ENCODE measurements at places on chromosomes 11 and 22.

DNA sequence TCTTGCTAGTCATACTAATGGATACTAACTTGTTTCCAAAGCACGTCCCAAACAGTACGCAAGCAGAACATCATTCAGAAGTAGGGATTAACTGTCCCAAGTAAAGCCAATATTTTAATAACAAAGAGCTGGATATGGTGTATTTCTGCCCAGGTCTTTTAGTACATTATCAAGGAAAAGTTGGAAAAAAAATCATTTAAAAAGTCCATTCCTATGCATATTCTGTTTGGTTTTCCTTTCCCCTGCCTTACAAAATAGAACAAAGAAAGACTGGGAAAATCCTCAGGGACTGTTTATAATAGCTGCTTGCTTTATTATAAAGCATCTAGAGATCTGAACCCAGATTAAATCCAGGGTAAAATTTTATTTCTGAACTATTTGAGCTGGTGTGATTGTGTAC is 83.9 kb downstream of the UVRAG start:
- no peak for DNase-seq

GRCh38 chr22:45718391-45718790 is 46.8 kb downstream of the ATXN10 start:
- no peak for DNase-seq

GRCh38 chr11:29781268-29781667 is 235.6 kb downstream of the KCNA4 start:
- DNase-seq: no peak

DNA sequence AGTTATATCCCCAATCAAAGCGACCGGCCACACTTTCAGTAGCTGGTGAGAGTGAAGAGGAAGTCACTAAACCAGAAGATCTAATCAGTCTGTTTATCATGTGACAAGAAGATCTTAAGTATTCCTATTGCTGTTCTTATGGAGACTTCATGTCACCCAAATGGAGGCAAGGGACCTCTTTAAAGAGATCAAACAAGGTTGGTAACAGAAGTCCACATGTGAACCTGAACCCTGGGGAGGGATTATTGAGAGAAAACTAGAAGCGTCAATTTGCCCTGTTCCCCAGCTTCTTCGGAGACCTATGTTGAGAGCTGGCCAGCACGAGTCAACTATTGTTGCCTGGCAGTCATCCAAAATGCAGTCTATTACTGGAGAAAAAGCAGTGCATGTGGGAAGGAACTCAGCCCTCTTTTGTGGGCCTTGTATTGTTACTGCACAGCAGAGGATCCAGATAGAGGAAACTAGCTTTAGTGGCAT is 76.9 kb upstream of the CTSC start:
- no peak for DNase-seq

- DNase-seq: no peak
These were observed 1.9 kb downstream of the MS4A1 start for GRCh38 chr11:60457576-60457975.

Measured in stimulated activated CD4-positive, alpha-beta T cell treated with anti-CD3 and anti-CD28 coated beads, Interleukin-4, amount 100 ng/mL, for 24 hours (primary cell).